CD4-positive, alpha-beta T cell (primary cell): ENCODE measurements at places on chromosomes 11 and 22.

DNA sequence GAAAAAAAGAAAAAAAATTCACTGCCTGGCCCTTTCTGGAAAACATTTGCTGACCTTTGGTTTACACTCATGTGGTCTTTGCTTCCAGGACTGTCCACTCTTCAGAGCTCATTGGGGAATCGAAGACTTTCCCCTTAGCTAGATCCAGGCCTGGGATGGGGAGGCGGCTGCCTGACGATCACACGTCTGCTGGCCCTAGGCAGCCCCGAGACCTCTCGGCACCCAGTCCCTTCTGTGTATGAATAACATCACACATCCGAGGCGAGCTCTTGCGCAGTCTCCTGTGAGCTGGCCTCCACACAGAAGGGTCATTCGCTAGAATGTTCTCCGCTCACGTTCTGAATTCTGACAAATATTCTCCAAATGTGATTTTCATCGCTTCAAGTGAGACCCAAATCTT is 25.7 kb upstream of the GAL start:
- no peak for DNase-seq

- no peak for DNase-seq
Observed at GRCh38 chr11:22558664-22559063, 67.0 kb downstream of the FANCF start.

- no peak for DNase-seq
Observed at GRCh38 chr11:68050371-68050841, 11.6 kb downstream of the TCIRG1 start.

DNA sequence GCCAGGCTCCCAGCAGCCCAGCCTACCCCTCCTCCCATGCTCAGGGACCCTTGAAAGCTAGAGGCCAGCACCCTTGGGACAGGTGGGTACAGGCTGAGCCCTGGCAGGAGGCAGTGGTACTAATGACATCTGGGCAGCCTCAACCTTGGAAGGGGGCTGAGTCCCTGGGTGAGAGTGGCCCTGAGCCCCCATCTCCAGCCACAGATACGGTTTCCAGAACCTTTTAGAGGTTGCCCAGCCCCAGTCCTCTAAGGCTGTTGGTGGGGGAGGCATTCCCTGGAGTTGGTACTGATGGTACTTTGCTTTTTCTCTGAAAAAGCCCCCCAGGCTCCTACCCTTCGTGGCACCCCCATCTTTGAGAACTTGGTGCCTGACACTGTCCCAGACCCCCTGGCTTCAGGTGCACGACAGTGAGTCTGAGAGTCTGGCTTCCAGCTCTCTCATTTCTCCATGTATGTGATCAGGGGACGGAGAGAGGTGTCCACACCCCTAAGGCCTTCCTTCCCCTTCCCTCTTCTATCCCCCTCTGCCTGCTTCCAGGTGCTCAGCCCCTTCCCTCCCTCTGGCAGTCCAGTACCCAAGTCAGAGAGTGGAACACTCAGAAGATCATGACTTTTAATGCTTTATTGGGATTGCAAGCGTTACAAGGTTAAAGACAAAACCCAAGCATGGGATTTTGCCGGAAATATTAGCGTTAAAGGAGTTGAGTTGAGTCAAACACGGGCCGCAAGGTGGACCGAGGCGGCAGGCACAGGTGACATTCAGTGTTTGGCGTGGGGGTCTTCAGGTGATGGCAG is 10.5 kb downstream of the IGF2 start:
- DNase-seq = no peak

DNA sequence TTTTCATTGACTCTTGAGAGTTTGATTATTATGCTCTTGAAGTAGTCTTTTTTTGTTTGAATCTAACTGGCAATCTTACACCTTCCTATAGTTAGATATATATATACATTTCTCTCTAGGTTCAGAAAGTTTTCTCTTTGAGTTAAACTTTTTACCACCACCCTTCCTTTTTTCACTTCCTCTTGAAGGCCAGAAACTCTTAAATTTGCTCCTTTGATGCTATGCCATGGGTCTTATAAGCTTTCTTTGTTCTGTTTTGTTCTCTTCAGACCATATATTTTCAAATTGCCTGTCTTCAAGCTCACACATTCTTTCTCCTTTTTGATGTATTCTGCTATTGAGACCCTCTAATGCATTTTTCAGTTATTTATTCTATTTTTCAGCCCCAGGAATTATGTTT is 513.5 kb upstream of the CNTN5 start:
- DNase-seq = no peak

GRCh38 chr22:31248965-31249958 is 37.2 kb downstream of the LIMK2 start:
- DNase-seq = no peak

DNA sequence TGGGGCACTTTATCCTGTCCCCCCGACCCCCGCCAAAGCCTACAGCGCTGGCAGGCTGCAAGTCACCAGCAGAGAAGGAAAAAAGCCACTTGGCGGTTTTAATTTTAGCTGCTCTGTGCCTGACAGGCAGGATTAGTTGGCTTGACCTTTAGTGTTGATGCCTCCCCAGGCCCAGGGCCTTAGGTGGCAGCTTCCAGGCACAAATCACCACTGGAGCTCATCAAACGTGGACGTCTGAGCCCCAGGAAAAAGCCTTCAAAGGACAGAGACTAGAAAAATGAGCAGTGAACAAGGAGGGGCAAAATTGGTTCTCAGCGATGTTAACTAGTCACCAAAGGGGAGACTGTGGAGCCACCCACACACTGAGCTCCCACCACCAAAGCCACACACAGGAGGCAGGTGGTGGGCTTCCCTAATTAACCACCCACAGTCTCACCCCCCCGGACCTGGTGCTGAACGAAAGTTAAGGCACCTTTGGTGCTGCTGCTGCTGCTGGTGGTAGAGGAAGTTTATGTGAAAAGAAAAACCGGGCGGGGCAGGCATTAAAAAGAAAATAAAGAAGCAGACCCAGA is 4.4 kb upstream of the PYGM start:
- no peak for DNase-seq

DNA sequence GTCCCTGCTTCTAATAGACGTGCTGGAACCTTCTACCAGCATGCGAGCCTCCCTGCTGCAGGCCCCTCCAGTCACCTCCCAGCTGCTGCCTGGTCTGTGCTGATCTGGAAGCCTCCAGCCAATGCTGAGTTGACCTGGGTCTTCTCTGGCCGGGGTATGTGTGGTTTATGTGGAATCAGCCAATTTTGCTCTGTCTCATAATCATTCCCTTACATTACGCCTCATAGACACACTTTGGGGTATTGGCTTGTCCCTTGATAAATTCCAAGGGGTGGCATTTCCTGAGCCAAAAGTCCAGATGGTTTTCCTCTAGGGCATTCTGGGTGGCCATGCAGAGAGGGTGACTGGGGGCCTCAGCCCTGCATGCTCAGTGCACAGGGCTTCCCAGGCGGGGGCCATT is 8.3 kb upstream of the KMT5B start:
- no peak for DNase-seq

DNA sequence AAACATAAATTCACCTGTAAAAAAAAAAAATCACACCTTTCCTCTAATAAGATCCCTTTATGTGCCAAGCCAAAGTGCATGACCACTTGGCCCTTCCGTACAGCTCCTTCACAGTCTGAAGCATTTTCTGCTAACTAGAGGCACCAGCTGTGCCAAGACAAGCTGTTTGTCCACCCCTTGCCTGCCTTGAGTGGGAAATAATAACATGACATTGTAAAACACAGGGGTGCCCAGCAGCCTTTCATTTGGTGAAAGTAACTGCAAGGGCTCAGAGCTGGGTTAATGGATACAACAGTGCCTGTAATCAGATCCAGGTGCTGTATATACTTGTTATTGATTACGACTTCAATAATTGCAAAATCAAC is 59.2 kb downstream of the DDIAS start:
- DNase-seq = no peak

DNA sequence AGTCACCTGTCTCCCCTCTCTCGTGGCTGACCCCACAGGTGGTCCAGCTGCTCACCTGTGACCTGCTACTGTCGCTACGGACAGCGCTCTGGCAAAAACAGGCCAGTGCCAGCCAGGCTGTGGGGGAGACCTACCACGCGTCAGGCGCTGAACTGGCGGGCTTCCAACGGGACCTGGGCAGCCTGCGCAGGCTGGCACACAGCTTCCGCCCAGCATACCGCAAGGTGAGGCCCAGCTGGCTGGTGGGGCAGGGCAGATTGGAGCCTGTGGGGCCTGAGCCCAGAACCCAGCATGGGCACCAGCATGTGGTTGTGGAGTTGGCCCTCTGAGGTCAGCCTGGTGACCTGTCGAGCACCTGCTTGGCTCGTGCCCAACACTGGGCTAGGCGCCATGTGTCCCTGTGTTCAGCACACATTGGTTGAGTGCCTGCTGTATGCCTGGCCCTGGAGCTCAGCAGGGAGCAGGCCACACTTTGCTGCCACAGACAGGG is 11.9 kb downstream of the SHISA8 start:
- no peak for DNase-seq

DNA sequence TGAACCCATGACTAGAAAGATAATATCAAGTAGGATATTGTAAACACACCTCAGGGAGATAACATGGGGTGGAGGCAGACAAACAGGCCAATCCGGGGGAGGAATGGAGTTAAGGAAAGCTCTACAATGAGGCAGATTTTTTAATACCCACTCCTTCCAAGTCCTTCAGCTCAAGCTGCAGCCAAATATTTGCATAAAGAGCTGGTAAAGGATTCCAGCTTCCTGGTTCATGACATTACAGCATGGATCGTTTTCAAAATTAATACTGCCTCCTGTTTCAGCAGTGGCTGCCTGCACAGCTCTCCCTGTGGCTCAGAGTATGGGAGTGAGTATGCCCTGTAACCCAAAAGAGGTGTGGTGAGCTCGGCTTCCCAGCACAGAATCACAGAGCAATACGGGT is 5.1 kb downstream of the POU2AF3 start:
- DNase-seq = no peak

DNA sequence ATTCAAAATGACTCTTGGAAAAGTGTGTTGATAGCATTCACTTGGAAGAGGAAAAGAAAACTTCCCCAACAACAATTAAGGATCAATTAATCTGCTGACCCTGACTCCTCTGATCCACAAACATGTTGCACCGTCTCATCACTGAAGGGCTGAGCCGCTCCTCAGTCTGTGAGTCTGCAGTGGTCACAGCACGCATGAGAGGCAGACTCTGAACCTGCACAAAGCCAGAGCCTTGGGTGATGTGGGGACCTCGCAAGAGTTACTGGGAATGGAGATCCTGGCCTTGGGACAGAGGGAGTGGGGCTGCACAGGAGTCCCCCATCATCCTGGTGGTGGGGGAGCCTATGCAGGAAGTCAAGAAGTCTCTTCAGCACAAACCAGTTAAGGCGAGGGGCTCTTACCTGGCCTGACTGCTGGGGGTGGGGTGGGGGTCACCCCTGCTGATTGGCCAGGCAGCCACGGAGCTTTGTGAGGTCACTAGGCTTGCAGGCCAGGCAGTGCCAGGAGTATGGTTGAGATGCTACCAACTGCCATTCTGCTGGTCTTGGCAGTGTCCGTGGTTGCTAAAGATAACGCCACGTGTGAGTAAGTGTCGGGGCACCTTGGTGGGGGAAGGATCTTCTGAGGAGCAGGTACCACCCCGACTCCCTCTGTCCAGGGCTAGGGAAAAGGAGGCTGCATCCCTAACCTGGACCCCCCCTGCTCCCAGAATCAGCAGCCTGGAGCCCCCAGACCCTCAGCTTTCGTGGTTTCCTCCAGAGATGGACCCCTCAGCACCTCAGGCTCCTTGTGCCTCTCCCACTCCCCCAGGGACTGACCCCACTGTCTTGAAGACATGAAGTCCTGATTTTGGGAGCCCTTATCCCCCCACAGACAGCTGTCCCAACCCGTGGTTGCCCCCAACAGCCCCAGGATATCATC is at the start of gene ACR:
Gene ACR (plus strand): TSS at position 477 of the 921 bp plus-strand sequence. CDS start 32 bp downstream, at position 509.
- no peak for DNase-seq

GRCh38 chr22:36355362-36355761 is 32.4 kb downstream of the MYH9 start:
- DNase-seq = no peak

- no peak for DNase-seq
Observed at GRCh38 chr11:9992306-9992705, 301.7 kb downstream of the SBF2 start.

DNA sequence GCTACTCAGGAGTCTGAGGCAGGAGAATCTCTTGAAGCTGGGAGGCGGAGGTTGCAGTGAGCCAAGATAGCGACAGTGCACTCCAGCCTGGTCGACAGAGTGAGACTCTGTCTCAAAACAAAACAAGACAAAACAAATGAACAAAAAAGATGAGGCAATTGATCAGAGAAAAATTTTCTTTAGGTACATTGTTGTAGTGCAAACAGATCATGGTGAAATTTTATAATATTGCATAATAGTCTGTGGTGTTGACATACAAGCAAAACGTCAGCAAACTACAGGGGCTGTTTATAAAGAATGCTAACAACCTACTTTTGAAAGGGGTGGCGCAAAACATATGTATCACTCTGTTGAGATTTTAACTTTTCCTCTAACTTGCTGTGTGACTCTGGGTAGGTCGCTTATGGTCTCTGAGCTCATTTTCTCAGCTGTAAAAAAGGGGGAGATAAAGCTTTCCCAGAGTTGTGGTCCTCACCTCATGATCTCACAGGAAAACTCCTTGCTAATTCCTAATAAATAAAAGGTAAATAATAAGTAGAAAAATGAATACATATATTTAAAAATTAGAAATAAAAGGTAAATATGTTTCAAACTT is 64.8 kb upstream of the NUP160 start:
- DNase-seq = no peak

GRCh38 chr22:44569561-44569991 is 71.5 kb upstream of the RTL6 start:
- no peak for DNase-seq

GRCh38 chr11:133787379-133788141 is 57.8 kb downstream of the SPATA19 start:
- no peak for DNase-seq

- DNase-seq = no peak
Observed at GRCh38 chr11:8826139-8826786, 84.7 kb upstream of the AKIP1 start.

GRCh38 chr11:103547024-103547423 is 437.8 kb downstream of the DYNC2H1 start:
- DNase-seq = no peak
